ENCODE measurements at places on chromosomes 7 and 10. TPM values are rescaled to one million over a fixed set of nuclear protein-coding genes. Genes with fewer than 3 reads are reported as not detected.
A peak's percentile ranks its signal among the peaks of the same experiment; 100 is the strongest.

DNA sequence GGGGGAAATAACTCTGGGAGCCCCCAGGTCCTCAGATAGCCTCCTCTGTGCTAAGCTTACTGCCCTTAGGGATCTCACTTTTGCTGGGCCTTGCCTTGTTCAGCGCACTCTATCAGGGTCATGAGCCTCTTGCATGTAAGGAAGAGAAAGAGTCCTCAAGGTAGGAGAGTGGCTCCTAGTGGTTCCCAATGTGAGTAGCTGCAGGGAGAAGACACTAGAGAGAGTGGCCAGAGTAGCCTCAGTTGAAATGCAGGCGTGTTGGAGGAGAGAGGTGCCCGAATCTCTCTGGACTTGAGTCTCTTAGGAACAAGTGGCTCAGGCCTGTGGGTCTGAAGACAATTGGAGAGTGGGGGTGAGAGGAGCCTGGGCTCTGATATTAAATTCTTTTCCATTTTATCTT, 94.3 kb upstream of the SORCS3 start:
- DNase-seq, result peak; percentile 27

DNA sequence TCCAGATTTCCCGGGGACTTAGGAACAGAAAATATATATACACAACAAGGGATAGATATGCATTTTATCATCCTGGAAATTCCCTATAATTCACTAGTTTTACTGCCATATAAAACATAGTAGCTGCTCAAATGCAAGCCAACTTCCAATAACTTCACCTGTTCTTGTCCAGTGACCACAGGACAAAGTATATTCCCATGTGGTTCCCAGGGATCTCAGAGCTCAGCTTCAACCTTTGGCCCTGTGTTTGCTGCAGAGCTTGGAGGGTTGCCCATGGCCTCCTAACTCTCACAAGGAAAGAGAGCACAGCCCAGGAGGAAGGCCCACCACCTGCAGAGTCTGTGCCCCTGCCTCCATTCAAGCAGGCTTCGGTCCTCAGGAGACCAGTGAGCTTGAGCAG, 4.5 kb upstream of the DRGX start:
- no peak for DNase-seq

GRCh38 chr10:118243907-118244306, 98.2 kb downstream of the FAM204A start:
- no peak for DNase-seq

GRCh38 chr10:122953902-122954730, at the start of gene C10orf88:
Gene C10orf88, minus strand, starts transcription at chr10:122954227. Its CDS starts 49 bp downstream, at chr10:122954178.
- peak; percentile 96 for DNase-seq

The GATA3 gene
- total RNA-seq, result 1.1 TPM

DNA sequence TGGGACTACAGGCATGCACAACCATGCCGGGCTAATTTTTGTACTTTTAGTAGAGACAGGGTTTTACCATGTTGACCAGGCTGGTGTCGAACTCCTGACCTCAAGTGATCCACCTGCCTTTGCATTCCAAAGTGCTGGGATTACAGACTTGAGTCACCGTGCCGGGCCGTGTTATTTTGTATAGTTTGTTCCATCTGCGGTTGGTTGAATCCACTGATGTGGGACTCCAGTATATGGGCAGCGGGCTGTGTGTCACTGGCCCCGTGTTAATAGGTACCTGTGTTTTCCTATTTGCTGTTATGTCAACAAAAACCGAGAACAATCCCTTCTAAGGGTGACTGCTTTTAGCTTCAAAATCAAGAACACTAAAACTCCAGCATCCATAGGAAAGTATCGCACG, 297.6 kb upstream of the PITRM1 start:
- DNase-seq, result no peak

- DNase-seq, result no peak
Measured at GRCh38 chr10:10873289-10873688, 144.4 kb upstream of the CELF2 start.

Measured in H7 (cell line).